NK-92 treated with Interleukin-12 subunit alpha and Interleukin-12 subunit beta, amount 100 ng/mL, for 24 hours (cell line): ENCODE measurements at places on chromosomes 3 and 15.

- DNase-seq, result peak; percentile 15
These were observed 52.4 kb downstream of the TRIM69 start for GRCh38 chr15:44788748-44789147.

GRCh38 chr3:125262161-125262560 lies 49.6 kb upstream of the SLC12A8 start:
- no peak for DNase-seq

DNA sequence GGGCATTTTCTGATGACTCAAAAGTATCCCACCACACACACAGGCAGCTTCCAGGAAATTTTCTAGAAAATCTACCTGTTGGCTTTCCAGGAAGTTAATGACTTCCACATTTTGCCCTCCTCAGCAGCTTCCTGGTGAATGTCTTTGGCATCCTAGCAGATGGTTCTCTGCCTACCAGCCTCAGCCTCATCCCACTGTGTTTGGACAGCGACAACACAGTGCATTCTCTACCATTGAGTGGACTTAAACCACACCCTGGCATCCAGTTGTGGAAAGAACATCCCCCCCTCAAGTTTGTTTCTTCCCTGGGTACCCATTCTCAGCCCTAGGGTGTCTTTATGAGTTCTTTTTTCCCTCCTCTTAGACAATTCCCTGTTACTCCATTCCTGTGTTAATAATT lies 50.8 kb upstream of the GADL1 start:
- DNase-seq, result no peak

GRCh38 chr15:43100971-43101370 lies 4.9 kb downstream of the UBR1 start:
- no peak for DNase-seq

- no peak for DNase-seq
These were observed 49.5 kb downstream of the DZIP1L start for GRCh38 chr3:138065949-138066348.

- DNase-seq, result no peak
These were observed 26.3 kb downstream of the NR1I2 start for GRCh38 chr3:119808244-119808643.

- DNase-seq, result no peak
These were observed 5.0 kb downstream of the PLA1A start for GRCh38 chr3:119602676-119603075.
